ENCODE measurements at places on chromosomes 11 and 22. TPM values are rescaled to one million over a fixed set of nuclear protein-coding genes. Genes with fewer than 3 reads are reported as not detected.
A peak's percentile ranks its signal among the peaks of the same experiment; 100 is the strongest.

- DNase-seq, result no peak
- peaks cover 25% of the 10 kb centered on the region for H3K4me1 ChIP-seq
- no peaks in the 10 kb centered on the region for H3K27me3 ChIP-seq
- H3K27ac ChIP-seq, result peak overlapping the region; percentile 90
- H3K36me3 ChIP-seq, result peaks cover 12% of the 10 kb centered on the region
- H3K4me3 ChIP-seq, result no peak overlapping the region
Measured at GRCh38 chr22:28710576-28711191, 30.9 kb downstream of the CHEK2 start.

GRCh38 chr11:131854391-131854790 lies 484.0 kb downstream of the NTM start:
- no peak overlapping the region for H3K4me3 ChIP-seq
- DNase-seq, result no peak
- peaks cover 42% of the 10 kb centered on the region for H3K27me3 ChIP-seq
- H3K36me3 ChIP-seq, result no peaks in the 10 kb centered on the region
- no peak overlapping the region for H3K27ac ChIP-seq

- H3K27me3 ChIP-seq, result no peaks in the 10 kb centered on the region
- no peak overlapping the region for H3K27ac ChIP-seq
- DNase-seq, result peak; percentile 90
- H3K4me3 ChIP-seq, result no peak overlapping the region
- peaks cover 2% of the 10 kb centered on the region for H3K36me3 ChIP-seq
Measured at GRCh38 chr22:38868886-38869381, 3.1 kb downstream of the CBX6 start.

- H3K4me3 ChIP-seq, result no peak overlapping the region
- no peak for DNase-seq
- peaks cover 7% of the 10 kb centered on the region for H3K4me1 ChIP-seq
- H3K36me3 ChIP-seq, result no peaks in the 10 kb centered on the region
- H3K27me3 ChIP-seq, result no peaks in the 10 kb centered on the region
Measured at GRCh38 chr22:46769191-46769675, 6.8 kb downstream of the TBC1D22A start.

DNA sequence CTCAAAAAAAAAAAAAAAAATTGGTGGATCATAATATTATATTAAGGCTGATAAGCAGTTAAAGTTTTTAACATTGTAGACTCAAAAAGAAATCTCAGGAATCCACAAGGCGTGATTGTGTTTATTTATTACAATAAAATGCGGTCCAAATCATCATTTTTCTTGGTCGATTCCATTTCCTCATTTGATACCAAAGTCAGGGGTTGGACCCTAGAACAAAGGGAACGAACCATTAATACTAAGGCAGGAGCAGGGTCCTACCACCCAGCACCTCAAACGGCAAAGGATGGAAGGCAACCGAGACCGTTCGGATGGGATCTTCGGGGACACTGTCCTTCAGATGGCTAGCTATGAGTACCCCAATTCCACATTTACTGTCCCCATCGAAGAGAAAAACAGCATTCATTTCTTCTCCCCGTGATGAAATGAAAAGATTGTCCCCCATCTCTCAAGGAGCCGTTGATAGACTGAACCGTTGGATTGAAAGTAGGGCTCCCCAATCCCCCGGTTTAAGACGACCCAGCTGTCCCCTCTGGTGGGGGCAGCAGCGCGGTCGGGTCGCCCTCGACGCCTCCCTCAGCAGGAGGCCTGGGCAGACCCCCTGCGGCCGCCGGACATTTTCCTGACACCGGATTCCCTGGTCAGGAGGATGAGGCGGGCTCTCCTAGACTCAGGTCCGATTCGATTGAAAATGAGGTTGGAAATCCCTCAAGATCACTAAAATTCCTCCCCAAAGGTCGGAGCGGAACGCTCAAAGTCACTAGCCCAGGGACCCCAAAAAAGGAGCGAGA lies 607 bp downstream of the DMC1 start:
- H3K4me3 ChIP-seq, result peak overlapping the region; percentile 76
- H3K4me1 ChIP-seq, result peaks cover 16% of the 10 kb centered on the region
- H3K27me3 ChIP-seq, result peaks cover 8% of the 10 kb centered on the region
- H3K36me3 ChIP-seq, result no peaks in the 10 kb centered on the region
- no peak for DNase-seq

- no peaks in the 10 kb centered on the region for H3K36me3 ChIP-seq
- DNase-seq, result no peak
- H3K27ac ChIP-seq, result no peak overlapping the region
- H3K4me3 ChIP-seq, result no peak overlapping the region
- H3K27me3 ChIP-seq, result peaks cover 55% of the 10 kb centered on the region
- H3K4me1 ChIP-seq, result peaks cover 12% of the 10 kb centered on the region
Measured at GRCh38 chr22:35152316-35152715, 86.4 kb downstream of the ISX start.

DNA sequence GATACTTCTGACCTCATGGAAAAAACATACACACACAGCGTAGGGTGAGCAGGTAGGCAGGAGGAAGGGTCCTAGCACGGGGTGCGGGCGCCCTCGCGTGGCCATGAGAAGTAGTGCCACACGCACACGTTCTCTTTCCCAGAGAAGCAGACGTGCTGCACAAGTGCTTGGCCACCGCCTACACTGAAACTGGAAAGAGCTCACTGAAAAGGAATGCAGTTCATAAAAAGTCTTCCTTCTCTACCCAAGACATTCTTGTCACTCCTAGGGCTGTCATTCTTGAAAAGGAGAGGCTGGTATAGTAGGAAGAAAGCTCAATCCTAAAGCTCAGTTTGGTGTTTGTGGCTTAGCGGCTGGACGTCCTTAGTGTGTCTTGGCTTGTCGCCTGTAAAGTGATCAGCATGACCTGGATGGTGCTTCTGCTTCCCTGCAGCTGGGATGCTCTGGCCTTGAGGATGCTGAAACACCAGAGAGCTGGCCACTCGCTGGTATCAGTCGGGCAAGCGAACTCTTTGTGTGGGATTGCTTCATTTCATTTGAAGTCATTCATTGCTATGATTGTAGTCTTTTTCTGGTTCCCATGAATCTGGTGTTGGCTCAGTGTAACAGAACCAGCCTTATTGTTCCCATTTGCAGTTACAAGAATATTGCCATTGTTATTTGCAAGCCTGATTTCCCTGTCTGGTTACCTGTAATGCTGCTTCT lies 303.8 kb downstream of the NTM start:
- no peak overlapping the region for H3K4me3 ChIP-seq
- DNase-seq, result peak; percentile 72
- H3K27me3 ChIP-seq, result peaks cover 30% of the 10 kb centered on the region
- H3K4me1 ChIP-seq, result no peaks in the 10 kb centered on the region

DNA sequence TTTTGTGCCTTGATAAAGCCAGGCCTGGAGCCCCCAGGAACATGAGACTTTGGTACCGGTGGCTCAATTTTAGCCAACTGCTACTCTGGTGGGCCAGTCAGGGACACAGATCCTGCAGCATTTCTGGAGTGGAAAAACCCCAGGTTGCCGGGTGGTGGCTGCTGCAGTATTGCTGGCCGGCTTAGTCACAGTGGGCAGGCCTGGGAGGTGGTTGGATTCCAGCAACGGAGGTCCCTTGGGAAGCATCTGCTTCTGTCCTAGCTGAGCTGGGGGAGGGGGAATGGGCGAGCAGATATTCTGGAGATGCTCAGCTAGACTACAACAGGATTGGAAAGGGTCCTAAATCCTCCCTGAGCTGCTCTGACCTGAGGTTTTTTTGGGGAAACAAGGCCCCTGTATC lies 31.6 kb upstream of the ACCSL start:
- DNase-seq, result no peak
- no peaks in the 10 kb centered on the region for H3K36me3 ChIP-seq
- no peak overlapping the region for H3K4me3 ChIP-seq
- H3K4me1 ChIP-seq, result no peaks in the 10 kb centered on the region
- no peak overlapping the region for H3K27ac ChIP-seq

DNA sequence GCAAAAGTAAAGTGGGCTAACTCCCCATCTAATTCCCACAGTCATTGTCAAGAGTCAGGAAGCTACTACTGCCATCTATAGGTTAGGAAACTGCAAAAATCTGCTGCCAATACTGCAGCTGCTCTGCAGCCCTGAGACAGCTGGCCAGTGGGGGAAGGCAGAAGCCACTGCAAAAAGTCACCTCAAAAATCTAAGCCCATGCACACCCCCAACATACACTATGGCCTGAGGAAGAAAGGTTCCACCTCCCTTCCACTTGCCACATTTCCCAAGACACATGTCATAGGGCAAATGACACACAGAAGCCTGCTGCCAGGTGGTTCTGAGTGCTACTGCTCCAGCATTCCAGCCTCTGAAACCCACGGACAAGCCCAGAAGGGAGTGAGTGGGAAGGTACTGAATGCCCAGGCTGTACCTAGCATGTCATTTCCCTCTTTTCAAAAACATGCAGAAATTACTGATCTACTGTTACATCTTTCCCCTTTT lies 36.9 kb downstream of the DGCR2 start:
- H3K4me1 ChIP-seq, result no peaks in the 10 kb centered on the region
- H3K4me3 ChIP-seq, result no peak overlapping the region
- peaks cover 20% of the 10 kb centered on the region for H3K36me3 ChIP-seq
- no peak for DNase-seq
- H3K27ac ChIP-seq, result peak overlapping the region; percentile 2

DNA sequence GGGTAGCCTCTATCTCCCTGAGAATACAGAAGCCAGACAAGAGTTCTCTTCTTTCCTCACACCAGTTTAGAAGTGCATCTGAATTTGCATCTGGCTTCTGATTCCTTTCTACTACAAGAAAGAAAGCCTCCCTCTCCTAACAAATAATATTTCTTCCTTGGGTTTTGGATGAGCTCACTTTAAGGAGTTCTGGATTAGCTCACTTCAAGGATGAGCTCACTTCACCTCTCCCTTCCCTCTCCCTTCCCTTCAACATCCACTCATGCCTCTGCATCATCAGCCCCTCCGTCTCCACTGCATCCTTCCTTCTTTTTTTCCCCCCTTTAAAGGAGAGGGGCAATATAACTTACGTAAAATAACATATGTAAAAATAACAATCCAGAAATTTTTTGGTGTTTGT lies 1.6 kb upstream of the MTNR1B start:
- H3K4me3 ChIP-seq, result no peak overlapping the region
- H3K27me3 ChIP-seq, result peaks cover 77% of the 10 kb centered on the region
- no peak for DNase-seq
- H3K36me3 ChIP-seq, result no peaks in the 10 kb centered on the region
- no peak overlapping the region for H3K27ac ChIP-seq
- H3K4me1 ChIP-seq, result no peaks in the 10 kb centered on the region

DNA sequence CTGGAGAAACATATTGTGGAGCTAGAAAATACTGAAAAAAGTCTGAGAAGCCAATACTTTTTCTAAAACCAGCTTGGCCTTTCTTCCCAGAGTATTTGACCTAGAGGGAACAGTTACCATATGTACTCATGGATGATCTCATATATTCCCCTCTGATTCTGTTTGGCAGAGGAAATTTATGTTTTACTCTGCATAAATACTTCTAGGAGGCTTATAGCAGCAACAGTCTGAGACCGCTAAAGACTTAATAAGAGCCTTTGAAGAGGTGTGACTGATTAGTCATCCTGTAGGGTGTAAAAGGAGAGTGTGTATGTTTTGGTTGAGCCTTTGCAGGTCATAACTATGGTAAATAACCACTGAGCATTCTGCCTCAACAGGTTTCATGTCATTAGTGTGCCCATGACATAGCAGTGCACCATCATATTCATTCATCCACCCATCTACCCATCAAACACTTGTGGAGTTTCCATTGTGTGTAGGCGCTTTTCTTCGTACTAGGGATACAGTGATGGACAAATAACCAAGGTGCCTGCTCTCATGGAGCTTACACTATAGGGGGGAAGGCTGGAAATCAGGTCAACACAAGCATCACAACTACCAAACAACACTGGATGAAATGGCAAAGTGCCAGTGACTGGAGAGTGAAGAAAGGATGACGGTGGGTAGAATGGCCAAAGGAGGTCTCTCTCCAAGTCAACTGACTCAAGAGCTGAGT lies 44.5 kb downstream of the TRAF6 start:
- H3K27me3 ChIP-seq, result no peaks in the 10 kb centered on the region
- H3K4me3 ChIP-seq, result no peak overlapping the region
- DNase-seq, result no peak
- no peak overlapping the region for H3K27ac ChIP-seq
- H3K36me3 ChIP-seq, result peaks cover 3% of the 10 kb centered on the region

DNA sequence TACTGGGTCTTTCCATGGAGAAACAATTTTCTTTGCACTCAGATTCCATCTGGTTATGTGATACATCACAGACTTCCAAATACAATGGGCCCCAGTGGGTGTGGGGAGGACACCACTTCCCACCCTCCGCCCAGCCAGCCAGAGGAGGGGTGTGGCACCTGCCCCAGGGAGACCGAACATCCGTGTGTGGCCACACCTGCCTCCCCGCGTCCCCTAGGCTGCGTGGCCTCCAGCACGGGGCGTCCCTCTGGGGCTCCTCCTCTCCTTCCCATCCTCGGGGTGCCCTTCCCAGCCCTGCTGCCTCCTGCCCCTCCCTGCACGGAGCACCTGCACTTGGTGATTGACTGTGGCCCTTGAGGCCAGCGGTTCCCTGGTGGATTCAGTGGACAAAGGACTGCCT lies 49.1 kb downstream of the CERK start:
- peaks cover 28% of the 10 kb centered on the region for H3K36me3 ChIP-seq
- no peaks in the 10 kb centered on the region for H3K4me1 ChIP-seq
- DNase-seq, result no peak
- no peaks in the 10 kb centered on the region for H3K27me3 ChIP-seq
- H3K27ac ChIP-seq, result no peak overlapping the region

- peaks cover 4% of the 10 kb centered on the region for H3K4me1 ChIP-seq
- no peak overlapping the region for H3K27ac ChIP-seq
- peaks cover 69% of the 10 kb centered on the region for H3K27me3 ChIP-seq
- DNase-seq, result no peak
- no peak overlapping the region for H3K4me3 ChIP-seq
Measured at GRCh38 chr11:120974965-120975364, 48.9 kb upstream of the TBCEL start.

Gene CHADL
- 3.3 TPM for total RNA-seq

Gene CELSR1
- total RNA-seq, result 18.4 TPM

Gene MUC5AC
- not detected for total RNA-seq
